Brain (organoid and tissue), 16 donors: ENCODE measurements at places on chromosomes 1 and 21.

- DNase-seq = peak; percentile 26
These were observed 30.9 kb downstream of the ADAMTS5 start for GRCh38 chr21:26935977-26936376.

DNA sequence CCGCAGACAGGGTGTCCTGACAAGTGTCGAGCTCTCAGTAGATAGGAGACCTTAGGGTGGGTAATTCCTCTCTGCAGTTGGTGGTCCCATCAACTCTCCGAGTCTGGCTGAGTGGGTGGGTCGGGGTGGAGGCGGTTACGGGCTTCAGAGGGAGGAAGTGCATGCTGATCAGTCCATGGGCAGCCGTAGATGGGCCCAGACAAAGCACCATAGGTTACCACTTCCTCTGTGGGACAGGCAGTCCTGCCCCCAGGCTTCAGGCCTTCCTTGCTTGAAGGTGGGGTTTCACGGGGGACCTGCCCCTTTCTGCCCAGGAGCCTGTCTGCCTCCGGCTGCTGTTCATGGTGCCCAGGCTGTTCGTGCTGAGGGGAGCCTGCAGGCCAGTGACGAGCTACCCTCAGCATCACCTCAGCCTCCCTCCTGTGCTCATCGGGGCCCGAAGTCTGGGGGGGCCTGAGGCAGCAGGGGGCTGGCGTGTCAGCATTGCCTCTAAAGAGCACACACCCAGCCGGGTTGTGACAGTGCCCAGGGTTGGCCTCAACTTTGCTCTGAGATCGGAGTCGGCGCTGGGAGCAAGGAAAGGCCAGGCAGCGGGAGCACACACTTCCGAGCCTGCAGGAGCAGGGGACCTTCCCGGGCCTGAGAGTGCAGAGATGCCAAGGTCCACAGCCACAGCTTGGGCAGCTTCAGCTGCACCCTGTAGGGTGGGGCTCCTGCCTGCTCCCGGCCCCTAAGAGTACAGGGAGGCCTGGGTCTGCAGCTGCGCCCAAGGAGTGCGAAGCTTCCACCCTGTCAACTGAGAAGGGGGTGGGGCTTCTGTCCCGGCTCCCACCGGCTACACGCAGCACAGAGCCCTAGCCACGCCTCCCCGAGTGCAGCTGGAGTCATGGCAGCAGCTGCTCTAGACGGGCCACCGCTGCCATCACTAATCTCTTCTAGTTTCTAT, 225.4 kb upstream of the NRIP1 start:
- peak; percentile 78 for DNase-seq

DNA sequence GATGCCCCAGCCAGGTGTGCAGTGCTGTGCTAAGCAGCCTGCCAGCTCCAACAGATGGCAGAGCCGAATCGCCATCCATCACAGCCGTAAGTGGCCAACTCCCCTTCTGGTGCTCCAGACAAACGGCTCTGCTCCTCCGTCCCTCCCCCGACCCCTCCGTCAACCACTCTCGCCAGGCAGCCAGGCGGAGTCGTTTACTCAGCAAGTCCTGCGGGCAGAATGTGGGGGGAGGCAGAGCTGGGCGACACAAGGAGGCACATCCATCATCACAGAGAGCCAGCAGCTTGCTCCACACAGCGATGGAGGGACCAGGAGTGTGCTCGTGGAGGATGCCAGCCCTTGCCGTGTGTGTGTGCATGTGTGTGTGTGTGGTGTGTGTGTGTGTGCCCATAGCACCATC, 206.6 kb upstream of the GRIK3 start:
- peak; percentile 74 for DNase-seq

DNA sequence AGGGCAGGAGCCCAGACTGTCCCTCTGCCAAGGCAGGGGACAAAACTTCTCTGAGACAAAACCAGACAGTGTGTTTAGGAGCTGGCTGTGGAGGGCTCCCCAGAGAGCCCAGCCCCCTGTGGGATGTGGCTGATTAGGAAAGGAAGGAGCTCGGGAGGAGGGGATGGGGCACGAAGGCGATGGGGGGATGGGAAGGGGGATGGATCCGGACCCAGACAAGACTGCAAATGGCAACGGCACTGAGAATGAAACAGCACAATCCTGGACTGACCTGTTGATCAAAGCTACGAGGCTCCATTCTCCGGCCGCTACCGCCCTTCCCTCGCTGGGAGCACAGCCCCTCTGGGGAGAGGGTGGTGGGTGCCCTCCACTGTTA, 33.1 kb downstream of the FOXO6 start:
- DNase-seq = no peak

- DNase-seq = no peak
These were observed 23.3 kb upstream of the GBP2 start for GRCh38 chr1:89149229-89149628.

- DNase-seq = no peak
These were observed 23.8 kb downstream of the IER5 start for GRCh38 chr1:181112071-181112929.

- DNase-seq = no peak
These were observed 576.9 kb upstream of the B3GALT2 start for GRCh38 chr1:193763266-193763665.

GRCh38 chr1:29218223-29218622, 12.5 kb downstream of the MECR start:
- no peak for DNase-seq
